ENCODE measurements at places on chromosomes 7 and 10.

DNA sequence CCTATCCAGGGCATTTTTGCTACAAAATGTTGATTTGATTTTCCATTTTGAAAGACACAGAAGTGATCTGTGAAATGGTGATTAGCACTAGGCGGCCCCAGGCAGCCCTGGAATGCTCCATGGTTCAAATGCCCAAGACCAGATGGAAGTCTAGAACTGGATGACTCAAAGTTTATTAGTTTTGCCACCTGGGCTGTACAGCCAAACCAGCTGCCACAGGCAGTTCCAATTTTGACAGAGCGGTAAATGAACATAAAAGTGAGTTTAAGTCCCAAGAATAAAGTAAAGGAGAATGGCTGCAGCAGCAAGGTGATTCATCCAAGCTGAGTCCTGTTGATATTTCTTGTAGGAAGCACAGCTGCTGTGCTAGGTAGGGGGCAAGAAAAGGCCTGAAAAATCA lies 180.5 kb downstream of the SUGCT start:
- DNase-seq, result no peak

- no peak for DNase-seq
These were observed 87.0 kb downstream of the PCGF5 start for GRCh38 chr10:91307489-91307888.

DNA sequence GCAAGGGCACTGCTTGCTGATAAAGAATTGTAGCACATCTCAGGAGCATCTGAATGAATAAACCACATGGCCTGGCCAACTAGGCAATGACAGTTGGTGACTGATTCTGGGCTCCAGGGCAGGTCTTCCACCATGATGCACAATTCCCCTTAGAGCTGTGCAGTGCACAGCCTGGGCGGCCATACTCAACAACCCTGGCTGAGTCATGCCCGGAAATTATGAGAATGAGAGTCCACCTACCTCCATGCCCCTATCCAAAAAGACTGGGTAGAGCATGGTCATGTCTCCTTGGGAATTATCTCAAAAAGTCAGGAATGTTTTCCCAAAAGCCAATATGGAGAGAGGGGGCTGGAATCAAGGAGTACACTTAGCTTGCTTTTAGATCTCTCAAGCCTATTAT lies 425.6 kb downstream of the PLXNA4 start:
- no peak for DNase-seq

DNA sequence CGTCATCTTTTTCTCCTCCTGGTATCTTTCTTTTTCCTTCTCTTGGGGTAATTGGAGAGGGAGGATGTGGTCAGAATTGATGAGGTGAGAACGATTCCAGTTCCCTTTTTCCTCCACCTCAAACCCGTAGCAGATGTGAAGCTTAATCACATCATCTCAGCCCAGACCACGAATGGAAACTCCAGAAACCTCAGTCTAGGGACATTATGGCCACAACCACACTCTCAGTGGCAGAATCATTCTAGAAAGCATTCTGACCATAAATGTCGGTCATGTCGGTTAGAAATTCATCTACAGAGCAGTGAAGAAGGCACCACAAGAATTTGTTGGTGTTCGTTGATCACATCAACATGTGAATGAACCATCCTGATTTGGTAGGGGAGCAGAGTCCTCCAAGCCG lies 78.7 kb downstream of the GATA3 start:
- peak; percentile 76 for DNase-seq

- no peak for DNase-seq
These were observed 130.5 kb downstream of the GRK5 start for GRCh38 chr10:119337796-119338432.

DNA sequence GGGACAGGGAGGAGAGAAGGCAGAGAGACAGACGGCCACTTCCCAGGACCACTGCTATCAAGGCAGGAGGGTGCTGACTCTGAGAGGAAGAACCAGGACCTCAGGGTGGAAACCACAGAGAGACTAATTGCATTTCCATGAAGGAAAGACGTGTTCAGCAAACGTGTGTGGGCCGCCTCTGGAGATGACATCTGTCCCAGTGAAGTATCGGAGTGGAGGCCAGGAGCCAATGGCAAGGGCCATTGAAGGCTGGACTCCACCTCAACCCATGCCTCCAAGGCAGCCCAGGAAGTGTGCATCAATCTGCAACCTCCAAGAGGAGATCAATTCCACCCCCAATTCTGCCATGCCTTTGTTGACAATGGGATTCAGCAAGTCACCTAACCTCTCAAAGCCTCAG lies 229.9 kb downstream of the USP6NL start:
- no peak for DNase-seq

DNA sequence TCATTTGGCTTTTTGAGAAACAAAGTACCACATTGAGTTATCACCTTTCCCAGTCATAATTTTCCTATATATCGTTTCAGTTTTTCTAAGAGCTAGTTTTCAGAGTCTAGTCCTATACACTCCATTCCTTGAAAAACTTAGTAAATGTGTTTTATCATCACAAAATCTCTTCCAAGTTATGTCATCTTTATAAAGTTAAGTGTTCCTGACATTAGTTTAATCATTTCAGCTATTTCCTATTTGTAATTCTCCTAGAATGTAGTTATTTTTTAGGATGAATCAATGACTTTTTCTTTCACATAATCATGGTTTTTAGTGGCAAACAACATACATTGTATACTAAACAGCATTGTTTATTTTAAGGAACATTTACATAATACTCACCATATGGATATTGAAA lies 191.7 kb upstream of the BET1 start:
- DNase-seq, result no peak

DNA sequence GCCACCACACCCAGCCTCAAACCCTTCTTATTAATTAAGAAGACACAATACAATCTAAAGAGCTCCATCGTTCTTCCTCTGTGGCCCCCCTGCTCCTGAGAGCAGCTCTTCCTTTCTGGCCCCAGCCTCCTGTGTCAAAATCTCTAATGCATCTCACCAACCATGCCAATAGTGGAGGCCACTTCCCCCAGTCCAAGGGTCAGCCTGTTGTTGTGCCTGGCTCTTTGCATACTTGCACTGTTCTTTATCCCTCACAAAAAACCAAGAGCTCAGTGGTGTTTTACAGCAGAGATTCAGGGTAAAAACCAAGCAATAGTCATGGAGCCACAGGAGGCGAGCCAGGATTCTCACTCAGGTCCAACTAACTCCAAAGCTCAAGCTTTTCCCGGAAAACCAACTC lies 190.2 kb downstream of the GFRA1 start:
- no peak for DNase-seq

- peak; percentile 3 for DNase-seq
These were observed at the start of gene OPN4 for GRCh38 chr10:86654411-86655172. TSS of gene OPN4 (plus strand) at chr10:86654547. CDS start at chr10:86654784, 237 bp downstream.

GRCh38 chr7:20358106-20358505 lies 27.4 kb downstream of the ITGB8 start:
- no peak for DNase-seq

- DNase-seq, result no peak
These were observed 372.4 kb downstream of the SUGCT start for GRCh38 chr7:40507166-40507565.

DNA sequence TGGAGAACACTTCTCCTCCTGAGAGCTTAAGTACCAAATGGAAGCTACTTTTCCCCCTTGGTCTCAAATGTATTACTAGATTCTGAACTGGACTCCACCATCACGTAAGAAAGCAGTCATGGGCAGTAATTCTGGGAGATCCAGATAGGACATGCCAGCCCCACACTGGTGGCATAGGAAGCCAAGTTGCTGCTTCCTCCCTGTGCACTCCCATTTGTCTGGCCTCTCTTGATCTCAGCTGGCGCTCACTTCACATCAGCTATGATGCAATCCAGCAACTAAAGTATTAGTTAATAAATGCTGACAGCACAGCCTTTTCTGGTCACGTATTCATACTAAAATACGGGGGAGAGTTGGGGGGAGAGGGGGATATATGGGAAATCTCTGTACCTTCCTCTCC lies 3.4 kb upstream of the IL6 start:
- DNase-seq, result no peak

DNA sequence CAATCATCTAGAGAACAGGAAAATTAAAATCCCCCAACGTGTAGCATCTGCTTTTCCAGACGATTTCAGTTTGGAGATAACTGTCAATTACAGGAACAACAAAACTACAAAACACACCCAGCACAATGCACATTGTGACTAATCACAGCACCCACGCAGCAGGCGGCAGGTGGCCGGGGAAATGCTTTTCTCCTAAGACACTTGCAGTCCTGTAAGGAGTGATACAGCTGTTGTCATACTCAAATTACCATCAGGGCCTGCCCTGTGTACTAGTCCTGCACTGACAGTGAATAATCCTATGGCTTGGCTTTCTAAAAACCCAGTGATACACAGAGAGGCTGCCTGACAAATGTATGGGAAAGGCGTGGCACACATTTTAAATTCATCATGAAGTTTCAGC lies 37.8 kb downstream of the COBL start:
- DNase-seq, result no peak

DNA sequence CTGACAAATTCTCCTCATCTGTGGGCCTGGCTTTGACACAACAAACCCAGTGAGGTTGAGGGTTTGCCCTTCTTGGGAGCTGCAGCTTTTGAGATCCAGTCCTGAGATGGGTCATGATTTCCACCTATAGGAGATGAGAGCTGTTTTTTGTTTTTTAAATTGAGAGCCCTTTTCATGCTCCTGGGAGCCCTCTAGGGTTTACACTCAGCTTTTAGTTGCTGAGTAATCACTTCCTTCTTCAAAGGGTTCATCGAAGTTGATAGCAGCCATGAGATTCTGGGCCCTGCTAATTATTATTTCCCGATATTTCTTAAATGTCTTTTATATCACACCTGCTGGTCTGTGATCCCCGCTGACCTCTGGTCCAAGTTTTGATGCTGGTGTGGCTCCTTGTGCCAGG lies 47.3 kb upstream of the VIPR2 start:
- no peak for DNase-seq

GRCh38 chr7:2016761-2017480 lies 215.8 kb downstream of the MAD1L1 start:
- DNase-seq, result peak; percentile 34

DNA sequence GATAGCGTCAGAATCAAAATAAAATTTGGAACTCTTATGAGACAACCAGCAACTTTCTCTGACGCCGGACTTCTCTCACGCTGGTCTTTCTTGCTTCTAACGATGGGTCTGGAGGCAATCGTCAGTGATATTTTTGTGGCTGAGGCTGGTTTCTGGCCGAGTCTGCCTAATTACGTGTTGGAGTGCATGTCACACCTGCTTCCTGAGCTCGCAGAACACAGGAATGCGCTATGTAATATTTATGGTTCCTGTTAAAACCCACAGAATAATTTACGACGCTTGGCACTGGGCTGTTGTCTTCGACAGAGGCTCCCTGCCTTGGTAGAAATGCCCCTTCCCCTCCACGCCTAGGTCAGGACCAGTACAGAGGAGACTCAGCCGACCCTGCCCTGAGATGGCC lies 64.9 kb downstream of the NPTX2 start:
- DNase-seq, result no peak

DNA sequence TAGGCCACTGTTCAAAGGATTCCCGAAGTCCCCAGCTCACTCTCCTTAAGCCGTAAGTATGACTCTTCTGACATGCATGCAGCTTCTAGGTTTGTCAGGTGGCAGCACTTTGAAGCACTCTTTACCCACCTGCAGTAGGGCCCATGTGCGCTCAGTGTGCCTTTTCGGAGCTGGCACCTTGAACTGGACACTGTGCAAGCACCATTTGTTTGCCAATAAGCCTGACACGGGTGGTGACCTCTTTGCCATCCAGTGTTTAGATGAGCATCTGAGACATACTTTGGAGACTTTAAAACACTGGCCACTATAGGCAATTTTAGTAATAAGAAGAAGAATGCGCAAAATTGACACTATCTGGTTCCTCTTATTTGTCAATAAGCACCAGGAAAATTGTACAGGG lies 45.7 kb upstream of the GSAP start:
- no peak for DNase-seq

DNA sequence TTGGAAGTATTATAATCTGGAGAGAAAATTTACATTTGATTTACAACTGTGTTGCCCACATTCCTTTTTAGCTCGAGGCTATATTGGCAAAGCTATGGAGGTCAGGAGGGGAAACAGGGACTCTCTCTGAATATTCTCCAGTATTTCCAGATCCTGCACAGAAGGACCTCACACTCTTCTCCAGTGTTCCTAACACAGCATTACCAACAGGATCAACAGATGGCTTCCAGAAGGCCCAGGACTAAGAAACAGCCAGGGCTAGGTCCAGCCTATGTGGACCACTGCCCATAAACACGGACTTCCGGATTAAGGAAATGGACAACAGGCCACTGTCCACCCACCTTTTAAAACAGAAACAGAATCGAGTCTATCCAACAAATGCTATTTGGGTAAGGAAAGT lies 65.3 kb downstream of the CHCHD3 start:
- DNase-seq, result no peak

GRCh38 chr7:69285854-69286253 lies 312.4 kb upstream of the AUTS2 start:
- no peak for DNase-seq

DNA sequence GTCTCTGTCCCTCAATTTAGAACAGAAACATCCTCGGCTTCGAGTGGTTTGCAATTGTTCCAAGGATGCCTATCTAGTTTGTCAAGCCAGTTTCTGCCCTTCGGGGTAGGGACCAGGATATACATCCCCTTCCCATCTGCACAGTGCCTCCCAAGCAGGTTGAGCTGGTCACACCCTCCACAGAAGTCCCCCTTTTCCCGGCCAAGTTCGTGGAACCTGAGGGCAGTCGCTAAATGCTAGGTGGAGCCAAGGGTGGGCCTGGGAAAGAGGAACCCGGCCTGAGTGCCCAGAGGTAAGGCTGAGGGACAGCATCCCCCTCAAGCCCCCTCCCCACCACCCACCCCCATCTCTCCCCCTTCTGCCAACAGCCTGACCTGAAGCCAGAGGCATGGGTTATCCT lies 62.4 kb upstream of the NANOS1 start:
- no peak for DNase-seq

- peak; percentile 72 for DNase-seq
These were observed 52.8 kb downstream of the DLG5 start for GRCh38 chr10:77873536-77874380.

- no peak for DNase-seq
These were observed 255.0 kb upstream of the SP8 start for GRCh38 chr7:21041666-21042065.

- peak; percentile 50 for DNase-seq
These were observed 50.2 kb downstream of the TFAM start for GRCh38 chr10:58435297-58435985.

DNA sequence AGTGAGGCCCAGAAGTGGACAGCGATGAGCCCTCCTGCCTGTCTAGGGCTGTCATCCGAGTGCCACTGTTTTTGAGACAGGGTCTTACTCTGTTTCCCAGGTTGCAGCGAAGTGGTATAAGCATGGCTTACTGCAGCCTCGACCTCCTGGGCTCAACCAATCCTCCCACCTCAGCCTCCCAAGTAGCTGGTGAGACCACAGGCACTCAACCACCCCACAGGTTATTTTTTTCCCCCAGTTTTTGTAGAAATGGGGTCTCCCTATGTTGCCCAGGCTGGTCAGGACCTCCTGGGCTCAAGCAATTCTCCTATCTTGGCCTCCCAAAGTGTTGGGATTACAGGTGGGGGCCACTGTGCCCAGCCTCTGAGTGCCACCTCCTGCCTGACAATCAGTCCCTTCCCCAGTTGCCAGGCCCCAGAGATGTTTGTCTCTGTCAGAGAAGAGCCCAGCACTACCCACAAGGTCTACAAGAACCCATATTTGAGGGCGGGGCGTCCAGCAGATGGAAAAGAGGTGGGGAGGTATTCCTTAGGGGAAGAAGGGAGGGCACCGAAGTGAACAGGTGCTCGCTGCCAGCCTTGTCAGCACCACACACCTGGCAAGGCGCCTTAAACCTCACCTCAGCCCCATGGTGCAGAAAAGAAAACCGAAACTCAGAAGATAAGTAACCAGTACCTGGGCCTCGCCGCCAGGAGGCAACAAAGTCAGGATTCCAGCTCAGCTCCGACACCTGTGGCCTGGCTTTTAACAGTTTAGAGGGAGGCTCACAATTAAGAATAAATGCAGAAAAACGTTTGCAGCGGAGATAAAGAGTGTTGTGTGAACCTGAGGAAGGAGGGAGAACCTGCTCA lies 77.4 kb upstream of the ANLN start:
- peak; percentile 53 for DNase-seq

Measured in activated CD4-positive, alpha-beta T cell treated with anti-CD3 and anti-CD28 coated beads for 36 hours (primary cell).